Activated T-cell treated with anti-CD3 and anti-CD28 coated beads, Interleukin-2, amount 50 U/mL, for 24 hours (primary cell): ENCODE measurements at places on chromosomes 4 and X.

GRCh38 chr4:133464311-133464710 lies 315.2 kb downstream of the PCDH10 start:
- DNase-seq: no peak

- peak; percentile 50 for DNase-seq
Measured at GRCh38 chrX:22063284-22063683, 31.2 kb downstream of the PHEX start.

GRCh38 chr4:7641712-7642111 lies 207.0 kb upstream of the PSAPL1 start:
- DNase-seq: no peak

DNA sequence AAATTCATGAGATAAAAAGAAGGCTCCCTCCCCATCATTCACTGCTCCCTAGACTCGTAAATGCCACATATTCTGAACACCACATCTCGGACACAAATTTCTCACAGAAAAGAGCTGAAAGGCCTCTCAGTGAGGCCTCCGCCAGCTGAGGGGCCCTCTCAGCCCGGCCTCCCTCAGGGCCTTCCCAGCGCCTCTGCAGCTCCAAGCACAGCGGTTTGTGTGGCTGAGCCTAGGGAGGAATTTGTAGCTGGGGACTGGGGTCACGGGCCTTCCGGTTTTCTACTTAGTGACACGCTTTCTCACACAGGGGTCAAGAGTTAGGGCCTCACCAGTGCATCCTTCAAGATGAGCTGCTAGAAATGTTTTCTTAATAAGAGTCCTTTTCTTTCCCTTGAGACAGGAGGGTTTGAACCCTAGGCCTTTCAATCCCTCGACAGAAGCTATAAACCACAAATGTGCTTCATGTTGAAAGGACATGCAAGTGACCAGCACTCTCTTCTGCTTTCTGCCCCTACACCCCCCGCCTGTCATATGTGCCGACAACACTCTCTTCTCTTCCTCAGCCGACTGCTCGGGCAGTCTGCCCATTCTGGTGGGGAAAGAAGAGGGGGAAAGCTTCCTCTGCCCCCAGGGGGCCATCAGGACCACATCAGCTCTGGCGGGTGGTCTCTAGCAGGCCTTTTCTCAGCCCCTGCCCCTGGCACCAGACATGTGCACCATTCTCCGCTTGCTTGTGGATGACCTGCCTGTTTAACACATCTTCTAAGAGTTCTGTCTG lies 104.9 kb downstream of the CHIC2 start:
- DNase-seq: no peak

DNA sequence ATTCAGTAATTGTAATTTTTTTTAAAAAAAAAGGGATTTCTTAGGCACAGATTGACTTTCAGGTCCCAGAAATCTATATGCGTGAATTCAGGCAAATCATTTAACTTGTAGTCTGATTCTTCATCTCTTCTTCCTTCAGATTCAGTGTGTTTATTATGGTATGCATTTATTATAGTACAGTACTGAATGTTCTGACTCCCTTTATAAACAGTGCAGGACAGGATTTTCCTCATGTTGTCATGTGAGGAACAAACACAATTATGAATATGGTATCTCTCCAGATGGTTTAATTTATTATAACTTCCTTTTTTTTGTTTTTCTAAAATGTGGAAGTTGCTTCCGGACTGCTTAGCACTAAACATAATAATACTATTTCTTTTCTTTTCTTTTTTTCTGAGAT lies 54.2 kb downstream of the RPS3A start:
- no peak for DNase-seq
